ENCODE measurements at places on chromosomes 5 and 9.
A peak's percentile ranks its signal among the peaks of the same experiment; 100 is the strongest.

DNA sequence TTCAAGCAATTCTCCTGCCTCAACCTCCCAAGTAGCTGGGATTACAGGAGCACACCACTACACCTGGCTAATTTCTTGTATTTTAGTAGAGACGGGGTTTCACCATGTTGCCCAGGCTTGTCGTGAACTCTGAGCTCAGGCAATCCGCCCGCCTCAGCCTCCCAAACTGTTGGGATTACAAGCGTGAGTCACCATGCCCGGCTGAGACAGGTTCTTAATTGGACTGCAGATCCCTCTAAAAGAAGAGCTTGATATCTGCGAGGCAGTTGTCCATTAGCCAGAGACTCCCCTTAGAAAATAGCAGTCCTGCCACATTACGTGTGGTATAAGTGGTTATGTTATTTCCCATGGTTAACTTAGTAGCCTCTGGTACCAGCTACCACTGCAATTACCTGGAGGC, 46.6 kb upstream of the NPR3 start:
- DNase-seq = no peak

- DNase-seq = peak; percentile 27
Observed at GRCh38 chr5:76808141-76808691, 10.6 kb upstream of the F2RL1 start.

- DNase-seq = no peak
Observed at GRCh38 chr5:97735209-97735608, 552.2 kb upstream of the RIOK2 start.

- DNase-seq = no peak
Observed at GRCh38 chr5:73344835-73345234, 103.7 kb downstream of the FOXD1 start.

GRCh38 chr9:130483371-130483971, 38.7 kb downstream of the ASS1 start:
- DNase-seq = no peak

GRCh38 chr9:95854386-95855020, 21.0 kb upstream of the ERCC6L2 start:
- no peak for DNase-seq

DNA sequence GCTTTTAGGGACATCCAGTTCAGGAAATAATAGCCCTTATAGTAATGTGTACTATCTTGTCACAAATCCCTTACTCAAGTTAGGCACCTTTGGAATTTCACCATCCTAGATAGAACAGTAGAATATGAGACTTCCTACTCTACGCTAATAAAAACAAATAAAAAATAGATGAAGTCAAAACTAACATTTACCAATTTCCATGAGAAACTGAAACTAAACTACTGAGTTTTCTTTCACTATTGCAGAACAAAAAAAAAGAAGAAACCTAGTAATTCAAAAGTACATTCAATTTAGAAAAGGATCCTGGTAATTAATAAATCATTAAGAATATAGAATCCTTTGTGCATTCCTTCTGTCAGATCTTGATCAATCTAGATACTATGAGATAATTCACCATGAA, 14.0 kb downstream of the STARD4 start:
- DNase-seq = no peak

DNA sequence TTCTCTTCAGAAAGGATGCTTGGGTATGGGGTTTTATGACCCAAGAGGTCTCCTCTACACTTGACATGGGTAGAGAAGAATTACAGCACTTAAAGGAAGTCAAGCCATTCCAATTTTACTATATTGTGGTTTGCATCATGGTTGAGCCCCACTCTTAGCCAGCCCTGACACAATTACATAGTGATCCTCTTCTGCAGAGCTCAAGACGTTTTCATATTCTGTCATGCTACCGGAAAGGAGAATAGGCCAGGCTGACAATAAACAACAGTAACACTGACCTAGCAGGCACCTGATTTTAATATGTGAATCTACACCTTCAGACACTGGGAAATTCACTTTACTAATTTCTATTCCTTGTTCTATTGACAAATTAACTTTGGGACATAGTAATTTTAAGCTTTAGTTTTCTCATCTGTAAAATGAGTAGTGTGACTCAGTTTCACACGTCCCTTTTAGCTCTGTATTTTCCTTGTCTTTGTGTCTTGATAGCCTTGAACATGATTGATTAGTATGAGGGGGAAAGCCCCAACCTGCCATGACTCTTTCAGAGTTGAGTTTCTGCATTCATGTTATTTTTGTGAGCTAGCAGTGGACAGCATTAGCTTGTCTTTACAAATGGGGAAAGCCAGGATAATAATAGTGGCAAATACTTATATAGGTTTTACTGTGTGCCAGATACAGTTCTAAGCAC, 83.8 kb downstream of the SV2C start:
- DNase-seq = no peak

- no peak for DNase-seq
Observed at GRCh38 chr5:123545506-123545905, 33.5 kb downstream of the CSNK1G3 start.
